ENCODE measurements at places on chromosomes 7 and 10. TPM values are rescaled to one million over a fixed set of nuclear protein-coding genes. Genes with fewer than 3 reads are reported as not detected.

GRCh38 chr7:54189330-54189729, 352.8 kb upstream of the VSTM2A start:
- DNase-seq = no peak
- H3K27me3 ChIP-seq = no peaks in the 10 kb centered on the region
- H3K27ac ChIP-seq = no peak overlapping the region
- no peaks in the 10 kb centered on the region for H3K4me1 ChIP-seq

- no peaks in the 10 kb centered on the region for H3K27me3 ChIP-seq
- DNase-seq = no peak
- no peaks in the 10 kb centered on the region for H3K36me3 ChIP-seq
- H3K4me3 ChIP-seq = no peak overlapping the region
- H3K4me1 ChIP-seq = no peaks in the 10 kb centered on the region
Observed at GRCh38 chr10:52488606-52489485, 174.8 kb downstream of the DKK1 start.

DNA sequence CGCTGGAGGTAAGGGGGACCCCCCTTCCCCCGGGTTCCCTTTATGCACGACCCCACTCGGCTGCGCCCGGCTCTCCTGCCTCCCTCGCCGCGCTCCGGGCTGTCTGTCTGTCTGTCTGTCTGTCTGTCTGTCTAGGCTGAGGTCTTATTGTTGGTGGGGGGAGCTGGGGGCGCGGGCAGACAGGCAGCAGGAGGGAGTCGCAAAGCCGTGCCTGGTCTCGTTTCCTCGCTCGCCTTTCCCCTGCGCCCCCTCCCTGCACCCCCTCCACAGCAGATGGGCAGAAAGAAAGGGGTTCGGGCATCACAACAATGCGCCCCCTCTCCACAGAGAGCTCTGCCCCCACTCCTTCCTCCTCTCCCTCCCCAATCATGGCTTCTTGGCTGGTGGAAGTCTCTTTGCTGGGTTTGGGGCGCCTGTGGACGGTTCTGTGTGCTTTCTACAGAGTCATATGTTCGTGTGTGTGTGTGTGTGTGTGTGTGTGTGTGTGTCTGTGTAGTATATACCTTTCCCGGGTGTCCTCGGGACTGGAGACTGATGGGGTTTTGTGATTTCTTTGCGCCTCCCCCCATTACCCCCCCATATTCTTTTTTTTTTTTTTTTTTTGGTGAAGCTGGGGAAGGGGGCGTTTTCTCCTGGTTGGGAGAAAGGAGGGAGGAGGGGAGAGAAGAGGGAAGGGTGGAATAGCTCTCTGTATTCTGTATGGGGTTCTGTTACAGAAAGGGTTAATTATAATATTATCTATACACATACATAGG, 1.9 kb downstream of the AUTS2 start:
- H3K27me3 ChIP-seq = peaks cover 20% of the 10 kb centered on the region
- peaks cover 18% of the 10 kb centered on the region for H3K4me1 ChIP-seq
- no peak overlapping the region for H3K27ac ChIP-seq
- DNase-seq = no peak
- H3K36me3 ChIP-seq = no peaks in the 10 kb centered on the region

DNA sequence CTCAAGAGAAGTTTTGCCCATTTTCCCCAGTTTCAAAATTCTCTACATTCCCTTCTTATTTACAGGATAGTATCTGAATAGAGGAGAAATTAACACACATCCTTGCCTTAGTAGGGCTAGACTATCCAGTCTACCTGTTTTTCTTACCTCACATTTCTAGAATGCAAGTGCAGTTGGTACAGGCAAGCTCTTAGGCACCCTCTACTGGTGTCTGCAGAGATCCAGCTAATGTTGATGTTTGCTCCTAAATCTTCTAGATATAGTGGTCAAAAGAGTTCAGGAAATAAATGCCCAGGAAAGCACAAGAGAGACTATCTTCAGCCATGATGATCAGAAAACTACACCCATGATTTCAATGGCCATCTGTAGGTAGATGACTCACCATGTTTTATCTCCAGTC, 205.3 kb downstream of the HTR7 start:
- H3K36me3 ChIP-seq = no peaks in the 10 kb centered on the region
- no peaks in the 10 kb centered on the region for H3K27me3 ChIP-seq
- no peaks in the 10 kb centered on the region for H3K4me1 ChIP-seq
- H3K4me3 ChIP-seq = no peak overlapping the region
- H3K27ac ChIP-seq = no peak overlapping the region

The TUBAL3 gene
- total RNA-seq = not detected
